Kidney capillary endothelial cell (primary cell): ENCODE measurements at places on chromosomes 3 and 15.
A peak's percentile ranks its signal among the peaks of the same experiment; 100 is the strongest.

- DNase-seq = no peak
These were observed 318.4 kb upstream of the COL8A1 start for GRCh38 chr3:99319961-99320360.

DNA sequence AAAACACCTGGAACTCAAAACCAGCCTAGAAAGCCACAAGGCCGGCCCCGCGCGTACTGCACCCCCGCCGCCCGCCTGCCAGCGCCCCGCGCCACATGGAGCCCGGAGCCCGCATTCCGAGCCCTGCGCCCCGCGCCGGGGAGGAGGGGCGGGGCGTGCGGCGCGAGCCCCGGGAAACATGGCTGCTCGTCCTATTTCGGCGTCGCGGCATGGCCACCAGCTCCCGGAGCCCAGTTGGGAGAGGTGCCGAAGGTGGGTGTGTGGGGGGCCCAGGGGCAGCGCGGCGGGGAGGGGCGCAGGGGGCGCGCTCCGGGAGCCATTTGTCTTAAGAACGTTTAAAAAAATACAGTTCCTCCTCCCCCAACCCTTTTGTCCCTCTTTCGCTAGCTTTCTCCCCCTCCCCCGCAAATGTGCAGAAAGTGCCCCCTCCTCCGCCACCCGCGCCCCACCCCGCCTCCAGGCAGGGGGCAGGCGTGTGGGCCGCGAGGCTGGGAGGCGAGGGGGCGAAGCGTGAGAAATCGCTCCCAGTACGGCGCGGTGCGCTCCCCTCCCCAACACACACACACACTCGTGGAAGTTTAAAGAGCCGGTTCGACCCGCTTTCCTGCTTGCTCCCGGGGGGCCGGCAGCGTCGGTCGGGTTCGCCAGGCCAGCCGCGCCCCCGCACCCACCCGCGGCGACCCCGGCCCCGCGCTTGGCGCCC lies 2.5 kb downstream of the ANP32A start:
- peak; percentile 46 for DNase-seq

DNA sequence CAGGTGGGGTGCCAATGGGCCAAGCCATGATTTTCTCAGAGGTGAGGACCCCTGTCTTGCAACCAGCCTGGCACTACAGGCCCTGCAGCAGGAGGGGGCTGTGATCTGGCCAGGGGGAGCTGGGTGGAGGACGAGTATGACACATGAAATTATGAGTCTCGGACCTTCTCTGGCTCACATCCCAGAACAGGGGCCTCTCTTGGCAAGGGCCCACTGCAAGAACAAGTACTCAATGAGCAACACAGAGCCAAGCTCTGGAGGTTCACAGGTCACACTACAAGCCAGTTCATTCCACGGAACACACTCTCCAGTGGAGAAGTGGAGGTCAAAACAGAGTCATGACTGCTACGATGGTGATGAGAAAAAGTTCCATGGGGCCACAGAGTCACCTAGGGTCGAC lies 28.3 kb downstream of the CCDC32 start:
- no peak for DNase-seq

DNA sequence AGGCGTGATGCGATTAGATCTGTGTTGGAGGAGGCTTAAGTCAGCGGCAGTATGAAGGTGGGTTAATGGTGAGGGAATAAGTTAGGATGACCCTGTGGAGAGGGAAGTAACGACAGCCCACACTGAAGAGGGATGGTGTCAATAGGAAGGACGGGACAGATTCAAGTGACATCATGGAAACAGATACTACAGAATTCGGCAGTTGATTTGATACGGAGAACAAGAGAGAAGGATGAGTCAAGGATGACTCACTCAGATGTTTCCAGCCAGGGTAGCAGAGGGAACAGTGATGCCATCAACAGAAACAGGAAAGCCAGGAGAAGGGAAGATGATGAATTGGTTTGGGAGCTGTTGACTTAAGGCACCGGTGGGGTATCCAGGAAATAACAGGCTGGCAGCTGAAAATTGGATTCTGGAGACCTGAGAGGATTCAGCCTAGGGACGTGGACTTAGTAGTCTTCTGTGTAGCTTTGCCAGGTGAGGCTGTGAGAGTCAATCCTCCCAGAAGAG lies 38.0 kb downstream of the SHC4 start:
- DNase-seq = peak; percentile 96

GRCh38 chr3:184366619-184367289 lies 5.2 kb downstream of the POLR2H start:
- DNase-seq = no peak
